ENCODE measurements at places on chromosomes 12 and 14.

DNA sequence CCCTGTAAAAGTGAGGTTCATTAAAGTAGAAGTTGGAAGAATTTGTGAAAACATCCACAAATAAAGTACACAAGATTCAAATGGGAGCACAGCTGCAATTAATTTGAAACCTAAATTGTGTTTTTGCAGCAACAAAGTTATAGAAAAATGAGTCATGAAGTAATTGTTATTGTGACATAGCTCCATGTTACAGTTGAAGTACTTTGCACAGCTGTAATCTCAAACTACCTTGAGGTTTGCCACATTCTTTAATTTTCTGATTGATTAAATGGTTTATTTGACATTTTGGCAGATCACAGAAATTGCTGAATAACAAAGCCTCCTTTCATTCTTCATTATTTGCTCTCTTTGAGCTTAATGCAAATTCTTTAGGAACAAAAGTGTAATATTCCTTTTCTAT lies 111.3 kb downstream of the RMST start:
- no peak for DNase-seq

DNA sequence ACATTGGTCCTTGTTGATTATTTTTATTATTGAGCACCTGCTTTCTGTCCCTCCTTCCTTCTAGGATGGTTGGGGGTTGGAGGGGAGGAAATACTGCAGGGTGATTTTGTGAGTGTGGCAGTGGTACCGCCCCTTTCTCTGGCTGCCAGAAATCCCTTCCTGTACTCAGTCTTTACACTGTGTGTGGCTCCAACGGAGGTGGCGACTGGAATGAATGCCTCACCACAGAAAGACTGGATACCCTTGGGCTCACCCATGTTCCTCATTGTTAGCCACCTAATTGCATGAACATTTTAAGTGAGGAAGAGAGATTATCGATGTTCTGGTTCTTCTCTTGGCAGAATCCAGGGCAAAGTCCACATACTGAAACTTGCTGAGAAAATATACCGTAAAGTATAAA lies 272.0 kb upstream of the E2F7 start:
- no peak for DNase-seq

DNA sequence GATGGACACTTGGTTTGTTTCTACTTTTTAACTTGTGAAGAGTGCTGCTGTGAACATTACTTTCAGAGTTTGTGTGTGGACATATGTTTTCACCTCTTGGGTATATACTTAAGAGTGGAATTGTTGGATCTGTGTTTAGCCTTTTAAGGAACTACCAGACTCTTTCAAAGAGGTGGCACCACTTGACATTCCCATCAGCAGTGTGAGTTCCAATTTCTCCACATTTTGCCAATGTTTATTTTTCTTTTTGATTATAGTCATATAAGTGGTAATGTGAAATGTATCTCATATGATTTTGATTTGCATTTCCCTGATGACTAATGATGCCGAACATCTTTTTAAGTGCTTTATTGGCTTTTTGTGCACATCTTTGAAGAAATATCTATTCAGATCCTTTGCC lies 44.8 kb downstream of the ARHGAP5 start:
- no peak for DNase-seq

DNA sequence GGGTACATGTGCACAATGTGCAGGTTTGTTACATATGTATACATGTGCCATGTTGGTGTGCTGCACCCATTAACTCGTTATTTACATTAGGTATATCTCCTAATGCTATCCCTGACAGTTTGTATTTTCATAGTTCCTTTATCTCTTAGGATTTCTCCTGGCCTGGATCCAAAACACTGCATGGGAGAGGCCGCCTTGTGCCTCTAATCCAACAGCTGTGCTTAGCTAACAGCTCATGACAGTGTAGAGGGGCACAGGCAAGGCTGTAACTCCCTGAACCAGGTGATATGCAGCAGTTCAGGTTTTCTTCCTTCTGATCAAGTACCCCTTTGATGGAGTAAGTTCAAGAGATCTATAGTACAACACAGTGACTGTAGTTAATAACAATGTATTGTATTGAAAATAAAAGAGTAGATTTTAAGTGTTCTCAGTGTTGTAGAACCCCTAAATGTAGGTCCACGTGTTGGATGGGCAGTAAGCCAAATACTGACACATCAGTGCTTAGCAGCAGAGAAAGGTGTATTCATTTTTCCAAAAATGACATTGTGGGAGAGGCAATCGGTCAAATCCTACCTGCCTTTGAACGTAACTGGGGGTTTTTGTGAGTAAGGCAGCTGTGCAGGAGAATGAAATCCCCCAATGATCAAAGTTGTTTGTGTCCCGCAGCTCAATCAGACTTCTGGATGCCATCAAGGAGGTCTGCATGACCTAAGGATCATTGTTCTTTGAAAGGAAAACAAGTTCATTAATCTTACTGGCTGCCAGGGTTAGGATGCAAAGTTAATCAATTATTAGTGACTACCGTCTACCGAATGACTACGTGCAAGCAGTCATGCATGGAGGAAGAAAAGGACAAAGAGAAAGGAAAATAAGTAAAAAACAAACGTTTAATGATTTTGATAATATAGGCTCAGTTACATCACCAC lies 89.3 kb upstream of the FGD4 start:
- no peak for DNase-seq

DNA sequence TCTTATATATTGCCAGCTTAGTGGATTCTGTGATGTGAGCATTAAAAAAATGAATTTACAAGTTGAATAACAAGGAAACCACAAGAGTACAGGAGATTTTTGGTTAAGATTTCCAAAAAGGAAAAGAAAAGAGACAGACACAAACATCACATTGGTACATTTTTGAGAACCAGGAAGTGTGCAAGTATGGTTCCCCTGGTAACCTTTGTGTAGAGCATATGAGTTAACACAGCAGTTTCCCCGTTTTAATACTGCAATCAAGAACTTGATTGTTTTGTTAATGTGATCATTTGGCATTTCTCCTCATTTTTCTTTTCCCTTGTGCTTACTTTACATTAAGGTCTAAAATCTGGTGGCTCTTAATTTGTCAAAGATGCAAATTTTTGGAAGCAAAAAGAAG lies 490.4 kb upstream of the ATP2B1 start:
- no peak for DNase-seq

DNA sequence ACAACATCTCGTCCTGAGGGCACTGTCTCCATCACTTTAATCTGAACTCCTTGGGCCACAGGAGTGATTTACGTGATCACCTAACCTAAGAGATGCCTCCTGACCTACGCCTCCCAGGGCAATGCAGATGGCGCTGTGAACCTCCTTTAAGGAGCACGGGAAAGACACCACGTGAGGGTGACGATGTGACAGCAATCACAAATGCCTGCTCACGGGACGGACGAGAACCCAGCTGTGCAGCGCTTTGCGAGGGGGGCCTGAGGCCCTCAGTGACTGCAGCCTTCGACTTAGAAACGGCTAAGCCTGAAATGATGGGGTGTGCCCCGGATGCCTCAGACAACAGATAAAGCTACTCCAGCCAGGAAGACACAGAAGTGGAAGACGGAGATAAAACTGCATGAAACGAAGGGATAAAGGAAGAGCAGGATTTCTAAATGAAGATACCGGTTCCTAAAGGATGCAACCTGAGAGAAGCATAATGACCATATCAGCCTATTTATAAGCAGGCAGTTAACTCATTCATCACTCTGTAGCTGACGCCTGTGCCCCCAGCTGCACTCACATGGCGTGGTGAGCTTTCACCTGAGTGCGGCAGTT lies 13.9 kb upstream of the GOLGA3 start:
- no peak for DNase-seq

GRCh38 chr12:19689226-19689625 lies 249.9 kb downstream of the AEBP2 start:
- DNase-seq: no peak

GRCh38 chr12:93862424-93862823 lies 185.2 kb downstream of the CRADD start:
- no peak for DNase-seq

- no peak for DNase-seq
Observed at GRCh38 chr14:60327447-60328331, 78.7 kb downstream of the PPM1A start.

- DNase-seq: no peak
Observed at GRCh38 chr12:123101526-123101925, 49.4 kb downstream of the PITPNM2 start.

DNA sequence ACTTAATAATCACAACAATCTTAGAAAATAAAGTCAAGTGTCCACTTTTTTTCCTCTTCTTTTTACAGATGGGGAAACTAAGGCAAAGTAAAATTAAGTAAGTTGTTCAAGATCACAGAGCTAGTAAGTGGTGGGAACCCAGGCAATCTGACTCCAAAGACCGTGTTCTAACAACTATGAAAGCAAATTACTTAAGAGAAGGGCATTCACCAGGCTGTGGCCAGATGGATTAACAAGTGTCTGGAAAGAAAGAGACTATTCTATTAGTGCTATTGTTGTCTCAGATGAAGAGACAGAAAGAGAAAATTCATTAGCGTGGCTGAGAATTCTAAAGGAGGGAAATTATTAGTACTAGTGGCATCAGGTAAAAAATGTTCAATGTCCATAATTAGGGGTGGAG lies 48.5 kb downstream of the FGD6 start:
- no peak for DNase-seq

GRCh38 chr14:86124328-86124727 lies 594.4 kb downstream of the FLRT2 start:
- no peak for DNase-seq

GRCh38 chr12:103205906-103206305 lies 248.4 kb downstream of the ASCL1 start:
- no peak for DNase-seq

DNA sequence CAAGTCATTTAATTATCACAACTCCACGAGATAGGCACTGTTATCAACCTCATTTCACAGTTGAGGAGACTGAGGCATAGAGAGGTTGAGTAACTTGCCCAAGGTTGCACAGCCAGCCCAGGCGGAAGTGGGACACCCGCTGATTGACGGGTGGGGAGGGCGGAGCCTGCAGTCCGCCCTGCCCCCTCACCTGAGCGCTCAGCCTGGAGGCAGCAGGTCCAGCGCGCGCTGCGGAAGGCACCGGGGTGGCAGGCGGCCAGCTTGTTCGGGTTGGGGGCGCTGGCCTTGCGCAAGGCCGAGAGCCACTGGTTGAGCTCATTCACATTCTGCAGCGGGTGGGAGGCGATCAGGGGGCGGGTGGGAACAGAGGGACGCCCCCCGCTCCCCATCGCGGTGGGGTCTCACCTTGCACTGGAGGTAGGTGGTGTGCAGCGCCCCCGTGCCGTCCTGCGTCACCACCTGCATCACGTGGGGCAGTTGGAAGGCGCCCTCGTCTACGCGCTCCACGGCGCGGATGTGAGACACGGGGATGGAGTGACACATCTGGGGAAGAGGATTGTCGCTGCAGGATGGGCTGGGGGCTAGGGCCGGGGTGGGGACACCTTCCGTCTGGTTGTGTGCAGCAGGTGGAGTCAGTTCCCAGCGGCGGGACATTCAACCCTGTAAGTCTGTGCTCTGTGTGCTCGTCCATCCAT lies 31.7 kb downstream of the RASAL1 start:
- DNase-seq: no peak

DNA sequence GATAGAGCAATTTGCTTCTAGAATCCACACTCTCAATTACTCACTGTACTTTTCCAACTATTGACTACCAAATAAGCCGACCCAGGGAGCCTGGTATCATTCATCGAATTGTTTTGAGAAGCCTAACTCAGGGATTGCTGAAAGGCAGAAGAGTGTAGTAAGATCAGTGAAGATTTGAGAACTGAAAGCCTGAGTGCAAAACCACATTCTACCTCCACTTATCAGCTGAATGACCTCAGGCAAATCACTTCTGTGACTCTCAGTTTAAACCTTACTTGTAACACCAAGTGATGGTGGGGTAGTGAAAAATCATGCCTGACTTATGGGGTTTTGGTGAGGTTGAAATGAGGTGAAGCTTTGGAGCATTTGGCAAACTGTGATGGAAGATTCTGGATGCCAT lies 126.1 kb upstream of the MAX start:
- DNase-seq: no peak

Measured in hypothalamus (tissue), 51 donors.